ENCODE measurements at places on chromosomes 2 and 18.

DNA sequence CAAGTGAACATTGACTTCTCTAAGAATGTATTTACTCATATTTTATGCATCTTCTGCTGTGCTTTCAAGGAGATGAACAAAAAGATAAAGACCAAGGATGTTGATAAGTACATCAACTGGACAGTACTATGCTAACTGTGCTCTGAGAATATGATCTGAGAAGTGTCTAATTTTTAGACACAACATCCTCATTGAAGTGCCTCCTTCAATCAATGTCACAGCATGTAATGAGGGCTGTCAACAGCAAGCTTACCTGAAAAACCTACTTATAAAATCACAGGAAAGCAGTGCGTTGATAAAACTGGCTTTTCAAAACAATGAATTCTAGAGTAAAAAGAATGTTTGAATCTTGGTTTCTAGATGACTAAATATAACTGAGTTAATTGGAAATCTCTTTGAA lies 452.9 kb upstream of the DSEL start:
- no peak for DNase-seq

DNA sequence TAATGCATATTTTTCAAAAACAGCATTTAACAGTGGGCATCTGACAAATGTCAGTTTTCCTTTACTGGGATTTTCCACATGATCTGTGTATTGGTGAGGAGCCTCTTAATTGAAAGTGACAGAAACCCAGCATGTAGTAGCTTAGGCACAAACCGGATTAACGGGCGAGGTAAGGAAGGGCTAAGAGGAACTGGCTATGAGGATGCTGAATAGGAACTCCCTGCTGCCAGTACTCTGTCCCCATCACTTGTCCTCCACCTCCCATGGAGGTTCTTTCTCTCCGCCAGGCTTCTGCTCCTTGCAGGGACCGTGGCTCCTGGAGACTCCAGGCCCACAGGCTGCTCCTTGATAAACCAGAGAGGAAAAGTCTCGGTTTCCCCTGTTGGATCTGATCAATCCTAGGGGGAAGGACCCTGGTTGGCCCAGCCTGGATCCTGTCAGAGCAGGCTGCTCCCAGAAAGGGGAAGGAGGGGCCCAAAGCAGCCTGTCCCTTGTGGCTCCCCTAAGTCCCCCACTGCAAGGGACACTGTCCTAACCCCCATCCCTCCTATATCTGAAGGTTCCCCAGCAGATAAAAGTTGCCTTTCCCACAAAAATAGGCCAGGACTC lies 10.3 kb downstream of the TEX44 start:
- peak; percentile 67 for DNase-seq

- no peak for DNase-seq
These were observed 3.1 kb downstream of the DLX2 start for GRCh38 chr2:172099472-172100079.

- no peak for DNase-seq
These were observed 78.1 kb downstream of the ASAP2 start for GRCh38 chr2:9284521-9285297.

- DNase-seq, result no peak
These were observed 49.8 kb upstream of the ZBTB7C start for GRCh38 chr18:48459016-48459415.

DNA sequence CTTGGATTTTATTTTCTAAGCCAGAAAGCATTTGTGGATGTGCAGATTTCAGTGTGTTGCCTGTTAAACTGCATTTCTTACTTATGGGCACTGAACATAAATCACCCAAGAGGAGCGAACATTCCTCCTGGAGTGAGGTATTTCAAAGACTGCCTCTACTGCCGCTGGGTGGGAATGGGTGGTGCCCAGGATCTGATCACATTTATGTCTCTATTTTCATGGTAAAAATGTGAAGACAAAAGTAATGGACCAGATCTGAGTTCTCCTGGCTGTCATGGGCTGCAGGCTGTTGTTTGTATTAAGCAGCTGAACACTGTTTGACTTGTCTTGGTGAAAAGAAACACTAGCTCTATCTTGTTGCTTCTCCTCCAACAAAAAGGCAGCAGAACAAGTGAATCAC lies 251.7 kb downstream of the NCKAP5 start:
- no peak for DNase-seq

DNA sequence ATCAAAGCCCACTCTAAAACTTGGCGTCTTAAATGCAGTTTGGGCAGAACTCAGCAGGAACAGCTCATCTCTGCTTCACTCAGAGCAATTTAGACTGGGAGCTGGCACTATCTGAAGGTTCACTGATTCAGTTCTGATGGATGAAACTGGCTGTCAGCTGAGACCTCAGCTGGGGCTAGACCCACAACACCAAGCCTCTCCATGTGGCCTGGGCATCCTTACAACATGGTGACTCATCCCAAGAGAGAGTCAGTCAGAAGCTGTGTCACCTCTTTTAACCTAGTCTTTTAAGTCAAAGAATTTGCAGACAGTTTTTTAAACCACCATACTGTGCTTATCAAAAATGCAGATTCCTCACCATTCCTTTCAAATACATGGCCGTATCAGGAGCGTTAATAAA lies 62.6 kb upstream of the ZNF397 start:
- no peak for DNase-seq

DNA sequence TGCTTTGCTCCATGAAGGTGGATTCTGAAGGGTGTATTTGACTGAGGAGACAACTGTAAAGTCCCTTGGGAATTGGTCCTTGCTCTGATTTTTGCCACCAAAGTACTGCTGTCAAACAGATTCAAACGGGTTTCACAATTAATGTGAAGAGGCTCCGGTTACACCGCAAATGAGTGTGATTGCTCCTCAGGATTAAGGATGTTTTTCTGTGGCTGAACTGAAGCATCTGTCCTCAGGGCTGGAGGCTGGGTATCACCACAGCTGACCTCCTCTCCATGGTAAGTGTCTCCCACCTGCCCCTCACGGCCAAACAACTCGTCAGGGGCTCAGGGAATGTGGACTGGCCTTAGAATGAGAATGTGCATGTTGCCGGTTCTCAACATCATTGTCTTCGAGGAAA lies 130.4 kb upstream of the NDUFV2 start:
- DNase-seq, result no peak

GRCh38 chr18:48835745-48836170 lies 115.0 kb downstream of the SMAD7 start:
- DNase-seq, result no peak

- no peak for DNase-seq
These were observed 46.5 kb downstream of the TMEFF2 start for GRCh38 chr2:192148241-192148619.

GRCh38 chr2:64738026-64738425 lies 84.3 kb upstream of the SERTAD2 start:
- no peak for DNase-seq

- peak; percentile 82 for DNase-seq
These were observed 47.0 kb upstream of the SEMA4C start for GRCh38 chr2:96916646-96917543.

GRCh38 chr18:35582899-35583558 lies 1.5 kb downstream of the GALNT1 start:
- peak; percentile 32 for DNase-seq

GRCh38 chr18:49922228-49922627 lies 108.9 kb upstream of the ACAA2 start:
- no peak for DNase-seq

GRCh38 chr2:62724886-62725711 lies 19.6 kb downstream of the EHBP1 start:
- no peak for DNase-seq

GRCh38 chr2:240462707-240463273 lies 27.3 kb downstream of the GPC1 start:
- DNase-seq, result no peak

DNA sequence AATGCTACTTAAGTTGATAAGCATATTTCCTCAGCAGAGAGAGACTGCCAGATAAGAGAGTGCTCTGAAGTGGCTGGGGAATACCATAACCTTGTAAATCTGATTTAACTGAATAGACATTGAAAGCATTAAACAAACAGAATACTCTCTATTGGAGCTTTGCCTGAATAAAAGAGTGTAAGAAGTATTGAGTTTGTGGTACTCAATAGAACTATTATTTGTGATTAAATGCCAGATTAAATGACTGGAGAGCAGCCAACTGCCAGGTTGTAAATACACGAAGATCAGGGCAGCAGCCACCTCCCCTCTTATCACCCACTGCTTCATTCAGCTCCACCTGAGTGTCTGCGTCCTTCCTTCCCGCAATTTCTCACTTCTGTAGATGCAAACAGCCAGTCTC lies 373.6 kb downstream of the DCDC2C start:
- DNase-seq, result no peak

DNA sequence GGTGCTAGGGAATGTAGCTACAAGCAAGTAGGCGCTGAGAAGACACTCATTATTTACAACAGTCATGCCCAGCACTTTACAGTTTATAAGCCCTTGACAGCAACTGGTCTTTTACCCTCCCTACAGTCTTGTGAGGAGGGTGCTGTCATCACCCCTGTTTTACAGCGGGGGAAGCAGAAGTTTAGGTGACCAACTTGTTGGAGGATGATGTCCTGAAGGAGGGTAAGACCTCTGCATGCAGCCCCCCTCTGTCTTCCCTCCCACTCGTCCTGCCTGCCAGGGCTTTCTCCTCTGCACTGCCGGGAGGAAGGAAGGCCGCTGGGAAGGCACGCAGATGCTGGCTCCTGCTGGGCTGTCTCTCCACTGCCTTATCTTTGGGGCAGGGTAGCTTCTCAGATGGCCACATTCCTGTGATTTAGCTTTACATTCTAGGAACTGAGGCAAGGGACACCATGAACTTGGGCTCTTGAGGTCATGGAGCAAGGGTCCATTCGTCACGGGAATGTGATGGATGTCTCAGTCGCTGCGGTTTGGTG lies 972 bp downstream of the IL1R1 start:
- no peak for DNase-seq

DNA sequence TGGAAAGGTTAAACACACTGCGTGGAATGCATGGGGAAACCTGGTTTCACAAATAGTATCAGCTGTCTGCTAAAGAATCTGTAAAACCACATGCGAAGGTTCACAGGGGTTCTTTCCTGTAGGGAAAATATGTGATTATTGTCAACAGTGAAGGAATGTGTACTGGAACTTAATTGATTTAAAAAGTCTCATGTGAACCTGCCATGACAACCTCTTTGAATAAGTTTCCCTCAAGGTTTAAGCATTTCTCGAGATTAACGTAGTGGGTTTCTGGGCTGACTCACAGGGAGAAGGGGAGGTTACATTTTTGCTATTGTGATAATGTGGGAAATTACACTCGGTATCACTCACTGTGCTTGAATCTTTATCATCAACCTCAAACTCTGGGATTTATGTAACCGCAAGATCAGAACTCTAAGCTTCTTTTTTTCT lies 28.2 kb upstream of the IL1R1 start:
- no peak for DNase-seq

DNA sequence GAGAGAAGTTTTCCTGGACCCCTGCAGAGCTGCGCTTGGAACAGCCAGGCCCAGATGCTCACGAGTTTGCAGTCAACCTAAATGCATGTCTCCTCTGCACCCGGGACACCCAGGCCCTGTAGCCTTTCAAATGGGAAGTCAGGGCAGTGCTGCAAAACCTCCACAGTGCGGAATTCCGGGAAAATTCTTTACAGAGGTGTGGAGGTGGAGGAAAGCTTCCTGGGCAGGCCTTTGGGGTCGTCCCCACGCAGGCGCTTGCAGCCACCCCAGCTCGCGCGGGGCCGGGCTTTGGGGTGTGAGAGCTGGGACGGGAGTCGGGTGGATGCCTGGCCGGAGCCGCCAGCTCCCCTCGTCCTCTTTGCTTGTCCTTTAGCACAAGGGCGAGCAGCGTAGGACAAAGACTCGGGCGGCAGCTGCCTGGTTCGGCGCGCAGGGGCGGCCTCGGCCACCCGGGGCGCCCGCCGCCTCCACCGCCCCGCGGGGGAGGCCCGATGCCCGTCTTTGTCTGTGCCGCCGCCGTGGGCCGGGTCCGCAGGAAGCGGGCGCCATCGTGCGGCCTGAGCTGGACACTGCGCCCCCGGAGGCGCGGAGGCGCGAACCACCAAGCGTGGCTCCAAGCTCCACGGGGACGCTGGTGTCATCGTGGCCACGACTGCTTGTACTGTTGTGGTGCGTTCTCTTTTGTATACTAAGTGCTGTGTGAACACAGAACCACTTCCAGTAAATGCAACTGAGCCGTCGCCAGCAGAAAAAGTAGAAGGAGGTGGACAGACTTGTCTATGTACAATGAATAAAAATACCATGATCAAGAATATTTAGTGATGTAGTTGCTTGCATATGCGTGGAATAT lies 28.2 kb upstream of the BCL11A start:
- DNase-seq, result peak; percentile 21

DNA sequence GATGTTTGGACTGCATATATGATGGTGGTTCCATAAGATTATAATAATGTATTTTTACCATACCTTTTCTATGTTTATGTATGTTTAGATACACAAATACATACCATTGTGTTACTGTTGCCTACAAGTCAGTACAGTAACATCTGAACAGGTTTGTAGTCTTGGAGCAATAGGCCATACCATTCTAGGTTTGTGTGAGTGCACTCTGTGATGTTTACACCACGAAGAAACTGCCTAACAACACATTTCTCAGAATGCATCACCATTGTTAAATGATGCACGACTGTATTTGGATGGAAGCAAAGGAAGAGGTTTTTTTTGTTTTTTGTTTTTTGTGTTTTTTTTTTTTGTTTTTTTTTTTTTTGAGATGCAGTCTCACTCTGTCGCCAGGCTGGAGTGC lies 9.5 kb downstream of the DUSP19 start:
- DNase-seq, result no peak

Data from cerebellar cortex (tissue), 1 donor.